ENCODE measurements at places on chromosomes 7 and 10. TPM values are rescaled to one million over a fixed set of nuclear protein-coding genes. Genes with fewer than 3 reads are reported as not detected.

The CHAT gene
- total RNA-seq: not detected

The TAS2R41 gene
- total RNA-seq: not detected

DNA sequence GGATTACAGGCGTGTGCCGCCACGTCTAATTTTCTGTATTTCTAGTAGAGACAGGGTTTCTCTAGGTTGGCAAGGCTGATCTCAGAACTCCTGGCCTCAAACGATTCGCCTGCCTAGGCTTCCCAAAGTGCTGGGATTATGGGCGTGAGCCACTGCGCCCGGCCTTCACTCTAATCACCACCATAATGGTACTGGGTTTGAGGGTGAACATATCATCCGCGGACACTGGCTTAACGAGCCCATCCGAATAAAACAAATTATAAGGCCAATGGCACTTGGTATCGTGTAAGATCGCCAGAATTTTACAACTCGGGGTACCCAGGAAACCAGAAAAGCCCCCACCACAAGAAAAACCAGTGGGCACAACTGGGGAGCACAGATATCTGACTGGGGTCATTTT, 580 bp downstream of the FAM200A start:
- DNase-seq: no peak

- peak; percentile 96 for DNase-seq
Measured at GRCh38 chr10:13684252-13684791, 97.6 kb downstream of the PRPF18 start.

DNA sequence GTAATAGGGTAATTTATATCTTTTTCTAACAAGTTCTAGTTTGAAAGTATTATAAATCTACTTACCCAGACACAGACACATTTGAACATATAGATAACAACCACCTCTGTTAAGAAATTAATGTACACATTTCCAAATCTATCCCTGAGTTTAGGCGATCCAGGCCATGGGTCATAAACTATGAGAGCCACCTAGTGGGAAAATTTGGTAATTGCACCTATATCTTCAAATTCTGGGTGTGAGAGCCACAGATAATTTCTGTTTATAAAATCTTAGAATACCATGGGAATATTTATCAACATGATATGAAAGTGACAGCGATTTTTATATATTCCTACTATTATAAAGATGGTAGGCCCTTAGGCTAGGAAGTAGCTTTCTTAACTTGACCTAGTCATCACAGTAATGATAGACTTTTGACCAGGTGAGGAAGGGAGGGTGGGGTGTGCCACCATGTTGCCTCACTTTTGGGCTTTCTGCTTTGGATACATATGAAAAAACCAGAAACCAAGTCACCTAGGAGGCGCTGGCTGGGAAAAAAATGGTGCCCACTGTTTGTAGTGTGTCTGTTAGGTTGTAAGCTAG, 8.0 kb upstream of the EPHA1 start:
- peak; percentile 51 for DNase-seq

- no peak for DNase-seq
Measured at GRCh38 chr7:132410861-132411541, 165.3 kb downstream of the PLXNA4 start.

DNA sequence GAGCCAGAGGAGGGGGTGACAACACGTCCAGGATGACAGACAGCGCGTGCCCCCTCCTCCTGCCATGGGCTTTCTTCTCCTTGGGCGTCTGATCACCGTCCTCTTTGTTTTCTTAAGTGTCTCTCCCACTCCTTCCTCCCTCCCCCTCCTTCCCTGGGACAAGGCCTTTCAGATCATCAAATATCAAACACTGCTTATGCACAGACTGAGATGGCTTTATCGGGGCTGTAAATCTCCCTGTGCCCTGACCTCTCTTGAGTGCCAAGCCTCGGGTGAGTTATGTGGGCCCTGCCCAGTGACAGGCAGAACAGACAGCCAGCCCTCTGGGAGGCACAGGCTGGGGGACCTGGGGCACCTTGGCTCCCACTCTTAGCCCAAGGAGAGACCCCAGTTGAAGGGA, 116.4 kb downstream of the C10orf105 start:
- peak; percentile 43 for DNase-seq

GRCh38 chr7:123661765-123662164, 6.1 kb downstream of the LMOD2 start:
- no peak for DNase-seq

DNA sequence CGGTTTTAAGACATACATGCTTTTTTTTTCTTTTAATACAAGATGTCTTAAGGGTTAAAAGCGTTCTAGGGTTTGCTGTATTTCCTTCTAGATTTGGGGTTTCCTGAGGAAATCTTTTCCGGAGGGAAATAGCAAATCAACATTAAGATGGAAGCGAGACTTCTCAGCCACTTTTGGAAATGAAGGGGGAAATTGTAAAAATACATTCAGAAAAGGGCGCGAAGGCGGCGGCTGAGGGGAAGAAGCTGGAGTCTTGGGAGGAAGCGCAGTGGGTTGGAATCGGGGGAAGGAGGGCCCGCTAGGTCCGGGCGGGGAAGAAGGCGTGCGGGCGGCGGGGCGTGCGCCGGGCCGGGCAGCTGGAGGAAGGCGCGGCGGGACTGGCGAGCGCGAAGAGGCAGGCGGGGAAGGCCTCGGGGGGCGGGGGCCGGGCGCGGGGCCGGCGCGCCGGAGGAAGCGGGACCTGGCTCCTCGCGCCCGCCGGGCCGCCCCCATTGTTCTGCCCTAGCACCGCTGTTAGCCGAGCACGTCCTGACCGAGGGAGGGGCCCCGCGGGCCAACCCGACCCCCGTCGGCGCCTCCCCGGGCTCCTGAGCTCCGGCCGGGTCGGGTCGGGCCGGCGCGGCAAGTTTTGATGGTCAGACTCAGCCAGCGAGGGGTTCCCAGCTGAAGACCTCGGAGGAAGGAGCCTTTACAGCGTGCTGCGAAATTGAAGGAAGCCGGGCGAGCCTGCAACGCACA, 1.5 kb upstream of the SKIDA1 start:
- peak; percentile 82 for DNase-seq

DNA sequence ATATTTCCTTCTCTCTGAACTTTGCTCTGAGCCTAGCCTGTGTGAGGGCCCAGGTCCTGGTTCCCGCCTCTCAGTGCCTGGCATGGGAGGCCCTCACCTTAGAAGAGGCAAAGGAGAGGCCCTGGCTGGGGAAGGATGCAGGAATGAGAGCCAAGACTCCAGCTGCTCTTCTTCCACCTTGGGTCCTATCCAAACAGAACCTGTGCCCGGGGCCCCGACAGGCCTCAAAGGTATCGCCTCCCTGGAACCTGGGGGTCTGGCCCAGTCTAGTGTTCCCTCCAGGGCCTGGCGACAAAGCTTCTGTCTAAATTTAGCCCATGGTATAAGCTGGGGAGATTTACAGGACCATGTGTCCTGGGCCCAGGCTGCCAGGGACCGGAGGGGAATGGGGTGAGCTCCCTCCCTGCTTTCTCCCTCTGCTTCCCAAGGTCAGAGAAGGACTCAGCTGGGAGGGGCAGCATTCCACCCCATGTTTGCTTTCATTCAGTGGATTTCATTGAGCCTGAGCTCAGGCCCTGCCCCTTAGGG, 12.0 kb upstream of the CRHR2 start:
- DNase-seq: no peak

All from RPMI7951 (cell line).